ENCODE measurements at places on chromosomes 7 and 10. TPM values are rescaled to one million over a fixed set of nuclear protein-coding genes. Genes with fewer than 3 reads are reported as not detected.
A peak's percentile ranks its signal among the peaks of the same experiment; 100 is the strongest.

The WDR37 gene
- 11.1 TPM for total RNA-seq

- peak; percentile 35 for DNase-seq
Observed at GRCh38 chr7:92691578-92691977, 101.4 kb upstream of the FAM133B start.

DNA sequence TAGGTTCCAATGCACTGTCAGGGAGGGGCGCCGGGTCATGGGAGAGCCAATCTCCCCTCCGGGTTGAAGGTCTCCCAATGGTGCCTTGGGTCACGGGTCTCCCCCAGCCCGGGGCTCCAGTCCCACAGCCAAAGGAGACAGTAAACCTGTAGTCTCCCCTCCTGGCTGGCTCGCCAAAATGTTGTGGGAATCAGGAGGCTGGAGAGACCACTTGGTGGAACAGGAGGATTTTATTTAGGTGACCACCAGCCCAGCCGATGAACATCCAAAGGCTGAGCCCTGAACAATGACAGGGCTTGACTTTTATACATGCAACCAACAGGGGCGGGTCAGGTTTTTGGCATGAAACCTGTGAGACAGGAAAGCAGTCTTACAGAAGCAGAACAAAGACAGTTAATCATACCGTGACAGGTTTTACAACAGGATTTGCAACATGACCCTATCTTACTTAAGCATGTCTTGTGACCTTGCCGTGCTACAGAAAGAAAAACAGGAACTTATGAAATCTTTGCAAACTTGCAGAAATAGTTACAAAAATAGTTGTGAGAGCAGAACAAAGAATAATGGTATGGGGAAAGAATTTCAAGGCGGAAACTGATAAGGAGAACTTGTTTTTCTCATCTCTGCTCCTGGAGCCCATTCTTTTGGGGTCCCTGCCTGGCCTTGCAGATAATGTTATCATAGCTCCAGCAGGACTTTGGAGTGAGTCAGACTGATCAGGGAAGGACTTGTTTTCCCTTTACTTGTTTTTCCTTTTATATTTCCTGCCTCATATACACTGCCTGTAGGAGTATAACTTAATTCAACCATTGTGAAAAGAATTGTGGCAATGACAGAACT, 7.1 kb downstream of the ERV3-1 start:
- peak; percentile 71 for DNase-seq

DNA sequence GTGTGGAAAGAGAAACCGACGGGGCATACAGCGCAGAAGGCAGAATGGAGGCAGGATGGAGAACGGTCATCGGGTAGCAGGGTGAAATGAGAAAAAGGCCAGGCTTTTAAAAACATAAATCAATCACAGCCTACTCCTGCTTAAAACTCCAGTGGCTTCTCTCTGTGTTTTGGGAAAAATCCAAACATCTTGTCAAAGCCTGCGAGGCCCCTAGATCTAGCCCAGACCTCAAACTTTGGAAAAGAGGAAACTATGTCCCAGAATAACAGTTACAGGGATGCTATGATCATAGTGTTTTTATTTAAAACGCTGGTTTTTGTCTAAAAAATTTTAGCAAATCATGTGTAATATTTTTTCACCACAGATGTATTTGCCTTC, 41.1 kb downstream of the PPP1R3C start:
- DNase-seq = no peak

- no peak for DNase-seq
Observed at GRCh38 chr7:84462259-84462658, 267.7 kb upstream of the SEMA3A start.

- DNase-seq = no peak
Observed at GRCh38 chr10:3426190-3426845, 253.7 kb upstream of the PITRM1 start.

GRCh38 chr7:130505753-130506152, 13.9 kb downstream of the MEST start:
- no peak for DNase-seq
